Activated CD4-positive, alpha-beta T cell treated with anti-CD3 and anti-CD28 coated beads, Interleukin-2, amount 50 U/mL, for 24 hours (primary cell): ENCODE measurements at places on chromosomes 16 and 17.
A peak's percentile ranks its signal among the peaks of the same experiment; 100 is the strongest.

DNA sequence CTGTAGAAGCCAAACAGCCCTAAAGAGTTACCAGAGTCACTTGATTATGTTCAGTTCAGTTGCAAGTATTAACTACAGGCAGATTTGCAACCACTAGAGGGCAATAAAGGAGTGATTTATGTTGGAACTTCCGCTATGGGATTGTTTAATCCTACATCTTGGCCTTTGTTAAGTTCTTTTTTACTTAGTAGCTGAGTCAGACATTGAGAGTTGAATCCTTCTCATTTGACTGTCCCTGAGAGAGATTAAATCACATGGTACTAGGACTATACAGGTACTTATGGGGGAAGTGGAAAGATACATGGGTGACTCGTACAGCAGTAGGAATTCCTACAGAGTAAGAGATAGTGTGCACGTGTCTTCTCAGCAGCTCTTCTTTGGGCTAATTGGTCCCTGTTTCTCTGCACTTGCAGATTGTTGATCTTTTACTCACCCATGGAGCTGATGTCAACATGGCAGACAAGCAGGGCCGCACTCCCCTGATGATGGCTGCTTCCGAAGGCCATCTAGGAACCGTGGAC lies 40.3 kb downstream of the CYB561 start:
- no peak for DNase-seq

DNA sequence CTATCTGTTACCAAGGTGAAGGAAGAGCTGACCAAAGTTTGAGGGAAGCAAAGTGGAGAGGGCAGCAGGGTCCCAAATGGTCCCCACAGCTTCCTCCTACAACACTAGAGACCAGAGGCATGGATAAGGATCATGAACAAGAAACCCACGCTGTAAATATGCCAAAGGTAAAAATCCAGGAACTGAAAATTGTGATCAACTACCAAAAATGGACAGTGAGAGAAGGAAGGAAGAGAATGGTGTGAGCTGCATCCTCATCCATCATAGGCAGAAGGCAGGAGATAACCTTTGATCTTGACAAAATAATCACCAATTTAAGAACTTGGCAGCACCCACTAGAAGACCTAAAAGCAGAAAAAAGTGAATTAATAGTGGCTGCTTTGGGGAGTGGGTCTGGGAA lies 66.2 kb downstream of the CYTH1 start:
- DNase-seq: no peak

GRCh38 chr17:58285422-58285810 lies 4.7 kb upstream of the MPO start:
- DNase-seq: no peak

GRCh38 chr16:86929057-86929871 lies 350.9 kb downstream of the FOXL1 start:
- DNase-seq: no peak

DNA sequence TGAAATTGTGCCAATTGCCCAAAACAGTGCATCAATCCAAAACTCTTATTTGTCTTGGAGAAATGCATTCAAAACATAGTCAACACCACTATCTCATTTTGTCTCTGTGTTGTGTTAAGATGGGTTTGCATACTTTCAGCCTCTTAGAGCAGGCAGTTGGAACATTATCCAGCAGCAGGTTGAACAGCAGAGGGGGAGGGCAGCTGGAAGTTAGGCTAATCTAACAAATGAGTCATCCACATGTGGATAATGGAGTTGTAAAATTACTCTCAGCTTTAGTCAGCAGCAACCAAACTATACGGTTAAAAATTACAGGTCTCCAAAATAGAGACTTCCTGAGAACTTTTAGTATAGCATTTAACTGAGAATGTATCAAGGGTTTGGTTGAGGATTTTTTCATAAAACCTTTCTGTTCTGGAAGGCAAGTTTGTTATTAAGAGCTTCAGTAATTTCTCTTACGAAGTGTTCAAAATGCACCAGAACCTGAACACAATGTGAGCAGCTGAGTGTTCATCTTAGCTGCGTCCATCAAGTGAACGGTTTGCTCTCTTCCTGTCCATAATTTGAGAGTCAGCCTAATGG lies 46.3 kb downstream of the PRKCA start:
- peak; percentile 22 for DNase-seq

DNA sequence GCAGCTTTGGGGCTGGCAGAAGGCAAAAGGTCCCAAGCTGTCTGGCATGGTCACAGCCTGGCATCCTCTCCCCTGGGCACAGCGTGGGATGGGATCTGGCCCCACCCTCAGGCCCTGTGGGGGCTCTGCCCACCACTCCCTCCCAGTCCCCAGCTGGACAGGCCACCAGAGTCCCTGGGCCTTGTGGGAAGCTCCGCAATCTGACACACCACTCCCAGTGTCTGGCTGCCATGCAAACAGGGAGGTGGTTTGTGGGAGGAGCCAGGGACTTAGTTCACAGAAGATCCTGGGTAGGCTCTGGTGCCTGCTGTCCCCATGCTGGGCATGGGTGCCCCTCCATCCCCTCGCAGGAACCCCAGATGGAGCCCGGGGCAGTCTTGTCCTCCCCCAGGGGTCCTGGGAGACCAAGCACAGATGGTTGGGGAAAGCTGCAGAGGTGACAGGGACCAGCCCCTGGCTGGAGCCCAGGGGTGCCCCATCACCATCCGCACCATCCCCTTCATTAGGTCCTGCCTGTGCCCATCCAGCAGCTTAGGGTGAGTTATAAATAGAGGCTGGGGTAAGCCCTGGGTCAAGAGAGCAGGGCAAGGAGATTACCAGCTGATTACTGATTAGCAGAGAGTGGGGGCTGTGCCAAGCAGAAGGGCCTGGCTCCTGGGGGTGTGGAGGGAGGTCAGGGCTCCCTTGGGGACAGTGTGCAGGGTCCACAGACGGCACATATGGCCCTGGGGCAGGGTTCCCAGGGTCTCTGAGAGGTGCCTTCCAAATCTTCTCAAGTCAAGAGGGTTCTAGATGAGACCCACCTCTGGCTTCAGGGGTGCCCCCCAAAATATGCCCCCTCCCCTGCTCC lies 6.2 kb downstream of the FSCN2 start:
- no peak for DNase-seq

GRCh38 chr17:79871131-79871530 lies 31.9 kb upstream of the CBX4 start:
- no peak for DNase-seq

DNA sequence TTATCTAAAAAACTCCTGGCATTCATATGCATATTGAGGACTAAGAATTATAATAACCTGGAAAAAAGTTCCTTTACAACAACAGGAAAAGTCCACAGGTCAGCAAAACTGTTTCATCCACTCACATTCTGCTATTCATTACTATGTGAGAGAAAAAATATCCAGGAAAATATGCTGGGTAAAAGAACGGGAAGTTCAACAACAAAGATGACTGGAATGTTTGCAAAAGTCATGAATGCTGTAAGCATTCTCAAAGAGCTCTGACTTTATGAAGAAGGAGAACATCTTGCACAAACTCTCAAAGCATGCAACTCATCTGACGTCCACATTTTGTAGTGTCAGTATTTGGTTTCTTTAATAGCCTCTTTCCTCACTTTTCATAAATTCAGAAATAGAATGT lies 56.9 kb upstream of the ALDH3A1 start:
- DNase-seq: no peak

DNA sequence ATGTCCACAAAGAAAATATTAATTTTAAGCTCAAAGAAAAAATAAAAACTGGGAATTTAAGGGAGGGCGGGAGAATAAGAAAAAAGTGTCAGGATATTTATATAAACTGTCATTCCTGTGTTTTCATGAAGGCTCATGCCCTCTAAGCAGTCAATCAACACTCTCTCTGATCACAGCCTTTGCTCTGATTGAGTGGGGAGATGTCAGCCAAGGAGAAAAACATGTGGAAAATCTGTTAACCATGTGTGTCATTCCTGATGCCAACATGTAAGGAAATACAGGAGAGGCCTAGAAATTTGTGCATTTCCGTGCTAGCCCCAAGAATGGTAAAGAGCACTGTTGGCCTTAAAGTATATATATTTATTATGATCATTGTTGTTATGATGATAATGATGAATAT lies 137.9 kb upstream of the IRX5 start:
- no peak for DNase-seq

- DNase-seq: no peak
These were observed 403.8 kb downstream of the SHISA9 start for GRCh38 chr16:13305019-13305755.

- no peak for DNase-seq
These were observed 87.5 kb upstream of the CLEC18A start for GRCh38 chr16:69863401-69864281.

DNA sequence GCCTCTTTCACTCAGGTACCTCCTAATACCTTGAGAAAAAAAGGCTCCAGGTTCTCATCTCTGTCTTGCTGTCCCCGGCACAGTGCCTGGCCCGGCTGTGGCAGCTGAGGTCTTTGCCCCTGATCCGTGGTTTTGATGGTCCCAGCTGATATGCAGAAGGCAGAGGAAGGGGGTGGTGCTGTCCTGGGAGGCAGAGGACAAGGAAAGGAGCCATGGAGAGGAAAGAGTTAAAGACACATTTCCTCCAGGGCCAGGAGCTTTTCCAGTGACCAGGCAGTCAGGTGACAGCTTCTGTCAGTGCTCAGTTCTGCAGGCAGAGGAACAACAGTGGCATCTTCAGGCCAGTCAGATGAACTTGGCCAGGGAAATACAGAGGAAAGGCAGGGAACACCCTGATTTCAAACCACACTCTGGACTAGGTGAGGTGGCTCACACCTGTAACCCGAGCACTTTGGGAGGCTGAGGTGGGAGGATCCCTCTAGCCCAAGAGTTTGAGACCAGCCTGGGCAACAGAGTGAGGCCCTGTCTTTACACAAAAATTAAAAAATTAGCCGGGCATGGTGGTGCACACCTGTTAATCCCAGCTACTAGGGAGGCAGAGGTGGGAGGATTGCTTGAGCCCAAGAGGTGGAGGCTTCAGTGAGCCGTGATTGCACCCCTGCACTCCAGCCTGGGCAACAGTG lies 3.3 kb upstream of the COG1 start:
- DNase-seq: no peak

GRCh38 chr17:59436900-59437299 lies 105.4 kb downstream of the YPEL2 start:
- no peak for DNase-seq

GRCh38 chr16:27378871-27379481 lies 23.0 kb upstream of the IL21R start:
- no peak for DNase-seq

- no peak for DNase-seq
These were observed 61.5 kb downstream of the DHRS7C start for GRCh38 chr17:9729735-9730420.

- no peak for DNase-seq
These were observed 5.8 kb upstream of the RARA start for GRCh38 chr17:40303009-40303657.

DNA sequence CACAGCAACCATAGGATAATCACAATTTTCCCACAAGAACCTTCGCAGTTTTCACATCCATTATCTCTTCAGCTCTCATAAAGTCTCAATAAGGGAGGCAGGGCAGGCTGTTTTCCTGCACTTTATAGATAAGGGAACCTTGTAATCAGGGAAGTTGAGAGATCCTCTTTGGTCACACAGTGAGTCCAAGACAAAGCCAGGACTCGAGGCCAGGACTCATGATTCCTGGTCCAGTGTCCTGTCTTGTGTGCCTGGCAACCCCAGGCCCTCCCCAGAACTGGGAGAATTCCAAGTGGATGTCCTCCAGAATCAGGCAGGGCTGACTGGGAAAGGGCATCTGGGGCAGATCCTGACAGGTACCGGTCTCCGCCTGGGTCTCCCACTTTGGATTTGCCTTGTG lies 23.1 kb upstream of the PHF12 start:
- no peak for DNase-seq

- no peak for DNase-seq
These were observed 6.8 kb downstream of the FAAP100 start for GRCh38 chr17:81545160-81545949.

DNA sequence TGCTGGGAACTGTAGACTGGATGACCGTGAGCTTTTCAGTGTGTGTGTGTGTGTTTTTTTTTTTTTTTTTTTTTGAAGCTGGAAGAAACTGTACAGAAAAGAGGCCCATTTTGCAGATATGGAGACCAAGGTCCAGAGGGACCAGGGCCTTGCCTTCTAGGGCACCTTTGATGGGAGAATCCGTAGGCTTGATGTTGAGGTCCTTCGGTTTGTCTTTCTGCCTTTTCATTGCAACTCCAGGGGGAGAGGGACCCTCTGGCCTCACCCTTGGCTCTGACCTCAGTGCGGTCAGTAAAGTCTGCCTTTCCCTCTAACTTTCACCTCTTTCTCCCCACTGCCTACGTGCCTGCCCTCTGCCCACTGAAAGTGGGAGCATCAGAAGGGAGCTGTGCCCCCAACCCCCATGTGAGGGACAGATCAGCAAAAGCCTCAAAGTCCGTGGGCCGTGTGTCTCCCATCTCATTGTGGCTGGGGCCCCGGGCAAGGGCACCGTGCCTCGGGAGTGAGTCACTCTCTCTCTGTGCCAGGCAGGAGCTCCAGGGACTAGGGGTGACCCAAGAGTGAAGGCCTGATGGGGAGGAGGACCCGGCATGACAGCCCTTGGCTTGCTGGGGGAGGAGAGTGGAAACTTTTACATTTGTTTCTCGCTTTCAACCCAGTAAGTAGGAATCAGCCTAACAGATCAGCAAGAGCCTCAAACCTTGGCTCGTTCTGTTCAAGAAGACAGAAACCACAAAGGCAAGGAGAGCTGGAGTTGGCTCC lies 123.6 kb downstream of the CMIP start:
- DNase-seq: peak; percentile 24

DNA sequence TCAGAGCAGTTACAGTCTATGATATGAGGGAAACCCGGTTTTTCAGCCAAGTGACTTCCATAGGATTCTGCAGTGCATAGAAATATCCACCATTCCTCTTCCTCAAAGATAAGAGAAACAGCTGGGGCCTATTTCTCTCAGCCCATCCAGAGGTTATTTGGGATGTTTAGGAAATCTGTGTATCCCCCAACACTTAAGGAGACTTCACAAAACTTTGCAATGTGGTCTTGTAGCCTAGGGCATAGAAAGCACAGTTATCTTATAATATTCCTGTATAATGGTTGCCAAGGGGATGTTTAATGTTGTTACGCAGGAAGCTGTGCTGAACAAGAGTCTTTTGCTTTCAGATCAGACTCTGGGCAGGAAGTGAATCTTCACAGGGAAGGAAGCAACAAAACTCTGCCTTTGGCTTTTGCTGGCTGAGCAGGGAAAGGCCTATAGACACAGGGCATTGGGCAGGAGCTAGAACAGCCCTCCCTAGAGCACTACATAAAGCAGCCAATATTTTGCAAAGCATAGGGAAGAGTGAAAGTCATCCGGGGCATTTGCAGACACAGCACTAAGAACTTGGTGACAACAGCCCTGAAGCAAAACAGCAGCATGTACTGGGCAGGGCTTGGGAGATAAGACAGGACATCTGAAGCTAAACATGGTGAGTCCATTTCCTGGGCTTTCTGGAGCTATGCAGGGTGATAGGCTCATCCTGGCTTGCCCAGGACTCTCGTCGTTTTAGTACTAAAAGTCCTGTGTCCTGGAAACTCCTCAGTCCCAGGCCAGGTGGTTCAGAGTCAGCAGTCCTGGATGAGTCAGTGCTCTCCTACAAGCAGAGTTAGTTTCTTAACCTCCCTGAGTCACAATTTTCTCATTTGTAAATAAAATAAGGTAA lies 18.7 kb upstream of the BEAN1 start:
- no peak for DNase-seq

DNA sequence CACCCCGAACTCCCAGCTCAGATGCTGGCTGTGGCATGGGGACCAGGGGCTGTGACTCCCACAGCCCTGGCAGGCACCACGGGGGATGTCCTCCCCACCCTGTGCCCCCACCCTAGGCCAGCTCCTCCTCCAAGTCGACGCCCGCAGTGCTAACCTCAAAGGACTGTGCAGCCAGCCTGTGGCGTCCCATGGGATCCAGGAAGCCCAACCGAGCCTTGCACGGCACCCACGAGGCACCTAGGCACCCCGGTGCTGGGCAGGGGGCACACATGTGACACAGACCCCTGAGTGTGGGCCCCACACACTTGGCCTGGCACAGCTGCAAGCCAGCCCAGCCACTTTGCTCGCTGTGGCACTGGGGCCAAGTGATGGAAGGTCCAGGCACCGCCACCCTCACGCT lies 3.9 kb downstream of the GCGR start:
- DNase-seq: no peak
